ENCODE measurements at places on chromosomes 4 and X. TPM values are rescaled to one million over a fixed set of nuclear protein-coding genes. Genes with fewer than 3 reads are reported as not detected.

SRPX2 gene
- total RNA-seq, result 29.2 TPM

RTL3 gene
- not detected for total RNA-seq

ADD1 gene
- total RNA-seq, result 123 TPM

SYTL5 gene
- 0.57 TPM for total RNA-seq

GABRA4 gene
- total RNA-seq, result not detected

ASB12 gene
- not detected for total RNA-seq

NAA15 gene
- 22.2 TPM for total RNA-seq

MAGEA10 gene
- total RNA-seq, result not detected

AWAT1 gene
- not detected for total RNA-seq

SLITRK2 gene
- not detected for total RNA-seq

SPIN2A gene
- total RNA-seq, result 0.57 TPM

DGAT2L6 gene
- not detected for total RNA-seq

TMEM144 gene
- 9.2 TPM for total RNA-seq

CCNA2 gene
- total RNA-seq, result 5.3 TPM

Measured in smooth muscle cell of bladder (primary cell).